Aorta (tissue), 5 donors: ENCODE measurements at places on chromosomes 5 and 9.

GRCh38 chr9:87035879-87036278 lies 88.6 kb upstream of the GAS1 start:
- no peak for DNase-seq

DNA sequence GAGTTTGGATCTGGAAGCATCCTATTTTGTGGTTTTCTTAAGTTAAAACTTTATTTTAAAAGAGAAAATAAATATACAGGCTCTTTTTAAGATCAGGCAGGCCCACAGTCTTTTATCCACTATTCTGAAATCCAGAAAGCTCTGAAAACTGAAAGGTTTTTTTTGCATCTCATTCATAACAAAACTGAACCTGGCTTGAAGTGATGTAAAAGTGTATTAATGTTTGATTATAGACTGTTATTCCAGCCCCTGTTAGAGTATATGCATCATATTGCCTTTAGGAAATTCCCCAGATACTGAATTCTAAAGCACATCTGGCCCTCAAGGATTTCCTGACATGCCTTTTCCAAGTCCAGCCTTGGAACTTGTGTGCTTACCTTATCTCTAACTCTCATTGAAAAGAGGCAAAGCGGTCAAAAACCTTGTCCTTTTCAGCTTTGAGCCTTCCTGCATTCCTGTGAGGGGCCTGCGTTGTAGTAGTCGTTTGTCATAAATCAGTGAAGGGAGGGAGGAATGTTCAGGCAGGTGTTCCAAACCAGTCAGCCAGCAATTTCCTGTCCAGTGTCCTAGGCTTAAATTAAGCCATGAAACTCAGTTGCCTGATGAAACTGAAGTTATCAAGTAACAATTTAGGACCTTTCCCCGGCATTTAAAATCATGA lies 110.4 kb downstream of the TLE4 start:
- DNase-seq: no peak

DNA sequence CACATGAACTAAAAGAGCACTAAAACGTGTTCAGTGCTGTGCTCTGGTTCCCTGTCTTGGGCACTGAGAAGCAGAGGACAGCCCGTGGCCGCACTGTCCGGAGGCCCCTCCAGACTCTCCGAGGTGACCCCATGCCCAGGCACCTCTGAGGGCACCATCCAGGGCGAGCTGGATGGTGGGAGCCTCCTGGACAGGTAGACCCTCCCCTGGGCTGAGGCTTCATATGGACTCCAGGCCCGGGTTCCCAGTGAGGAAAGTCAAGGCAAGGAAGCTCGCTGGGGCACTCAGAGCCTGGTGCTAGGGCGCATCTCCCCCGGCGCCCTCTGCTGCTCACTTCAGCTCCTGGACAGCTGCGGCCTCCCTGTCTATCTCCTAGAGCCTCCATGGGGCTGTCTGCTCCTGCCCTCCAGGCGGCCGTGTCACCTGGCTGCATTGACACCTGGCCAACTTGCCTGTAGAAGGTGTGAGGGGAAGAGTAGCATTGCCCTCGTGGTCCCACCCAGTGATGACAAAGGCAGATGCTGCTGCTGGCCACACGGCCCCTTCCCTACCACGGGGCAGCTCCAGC lies 178.2 kb upstream of the IRX1 start:
- DNase-seq: no peak

DNA sequence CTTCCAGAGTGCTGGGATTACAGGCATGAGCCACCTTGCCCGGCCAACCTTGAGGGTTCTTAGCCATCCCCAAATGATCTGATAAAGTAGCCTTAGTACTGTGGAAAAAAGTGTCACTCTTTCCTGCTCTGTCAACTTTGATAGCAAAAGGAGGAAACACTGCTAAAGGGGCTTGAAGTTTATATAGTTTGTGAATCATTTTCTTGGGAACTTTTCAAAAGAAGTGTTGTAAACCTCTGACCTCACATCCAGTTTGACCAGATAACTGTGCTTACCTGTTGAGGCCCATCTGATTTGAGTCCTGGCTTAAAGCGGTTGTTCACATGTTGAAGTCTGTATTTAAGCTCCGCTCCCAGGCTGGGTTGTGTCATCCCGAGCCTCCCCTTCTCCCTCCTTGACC lies 303.3 kb downstream of the DOCK8 start:
- DNase-seq: no peak

DNA sequence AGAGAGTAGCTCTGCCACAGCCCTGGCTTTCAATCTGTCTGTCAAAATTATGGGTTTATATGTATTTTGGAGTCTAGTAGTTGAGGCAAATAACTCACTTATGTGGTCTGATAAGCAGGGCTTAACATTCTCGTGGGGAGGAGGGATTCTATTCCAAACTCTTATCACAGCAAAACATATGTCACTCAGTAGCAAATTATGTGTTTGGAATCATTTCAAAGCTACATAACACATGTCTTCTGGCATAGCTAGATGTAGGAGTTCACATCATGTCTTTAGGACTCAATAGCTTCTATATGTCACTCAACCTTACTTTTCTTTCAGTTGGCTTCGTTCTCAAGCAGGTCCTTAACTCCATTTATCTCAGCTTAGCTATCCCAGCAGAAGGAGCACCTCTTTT lies 144.5 kb upstream of the SEMA6A start:
- no peak for DNase-seq

DNA sequence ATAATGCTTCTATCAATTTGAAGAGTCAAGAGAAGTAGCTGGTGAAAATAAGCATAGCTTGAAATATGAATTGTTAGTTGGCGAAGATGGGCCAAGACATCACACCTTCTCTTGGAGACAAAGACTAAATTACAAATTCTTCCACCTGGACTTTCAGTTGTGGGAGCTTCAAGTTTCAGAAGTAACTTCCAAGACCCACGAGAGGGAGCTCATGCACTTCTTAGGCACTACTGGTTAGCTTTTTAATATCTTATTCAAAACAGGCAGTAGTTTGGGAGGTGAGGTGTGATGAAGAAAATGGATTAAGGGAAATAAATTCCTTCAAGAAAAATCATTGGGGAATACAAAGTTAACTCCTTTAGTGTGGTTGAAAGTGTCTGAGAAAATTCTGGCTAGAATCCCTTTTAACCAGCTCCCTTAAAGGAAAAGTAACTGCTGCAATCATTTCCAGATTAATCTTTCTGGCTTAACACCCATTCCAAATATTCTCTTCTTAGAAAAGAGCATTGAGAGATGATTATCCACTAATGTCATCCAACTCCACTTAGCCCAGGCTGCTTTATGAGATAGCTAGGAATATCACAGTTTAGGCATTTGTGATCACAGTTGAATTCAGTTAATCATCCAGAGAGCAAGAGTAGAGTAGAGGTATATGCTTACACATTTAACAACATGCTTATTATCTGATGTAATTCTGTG lies 139.5 kb upstream of the DMRTA1 start:
- no peak for DNase-seq
